ENCODE measurements at places on chromosomes 16 and 17.
A peak's percentile ranks its signal among the peaks of the same experiment; 100 is the strongest.

DNA sequence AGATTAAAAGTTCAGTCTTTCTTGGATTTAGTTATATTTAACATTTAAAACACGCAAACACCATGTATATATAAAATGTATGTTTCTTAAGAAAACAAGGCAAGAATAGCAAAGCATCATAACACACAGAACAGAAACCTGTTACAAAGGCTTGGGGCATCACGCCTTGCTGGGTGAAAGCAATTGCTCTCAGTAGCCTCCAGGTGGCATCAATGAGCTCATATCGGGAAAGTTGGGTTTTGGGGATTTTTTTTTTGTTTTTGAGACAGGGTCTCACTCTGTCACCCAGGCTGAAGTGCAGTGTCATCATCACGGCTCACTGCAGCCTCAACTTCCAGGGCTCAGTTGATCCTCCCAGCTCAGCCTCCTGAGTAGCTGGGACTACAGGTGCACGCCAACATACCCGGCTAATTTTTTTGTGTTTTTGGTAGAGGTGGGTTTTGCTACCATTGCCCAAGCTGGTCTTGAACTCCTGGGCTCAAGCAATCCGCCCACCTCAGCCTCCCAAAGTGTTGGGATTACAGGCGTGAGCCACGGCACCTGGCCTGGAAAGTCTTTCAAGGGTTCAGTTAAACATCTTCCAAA, 56.9 kb downstream of the CYB5D2 start:
- DNase-seq: peak; percentile 45

- DNase-seq: peak; percentile 98
These were observed 2.4 kb upstream of the FOXL1 start for GRCh38 chr16:86575754-86576557.

GRCh38 chr17:9958586-9959281, 53.7 kb upstream of the RCVRN start:
- no peak for DNase-seq

DNA sequence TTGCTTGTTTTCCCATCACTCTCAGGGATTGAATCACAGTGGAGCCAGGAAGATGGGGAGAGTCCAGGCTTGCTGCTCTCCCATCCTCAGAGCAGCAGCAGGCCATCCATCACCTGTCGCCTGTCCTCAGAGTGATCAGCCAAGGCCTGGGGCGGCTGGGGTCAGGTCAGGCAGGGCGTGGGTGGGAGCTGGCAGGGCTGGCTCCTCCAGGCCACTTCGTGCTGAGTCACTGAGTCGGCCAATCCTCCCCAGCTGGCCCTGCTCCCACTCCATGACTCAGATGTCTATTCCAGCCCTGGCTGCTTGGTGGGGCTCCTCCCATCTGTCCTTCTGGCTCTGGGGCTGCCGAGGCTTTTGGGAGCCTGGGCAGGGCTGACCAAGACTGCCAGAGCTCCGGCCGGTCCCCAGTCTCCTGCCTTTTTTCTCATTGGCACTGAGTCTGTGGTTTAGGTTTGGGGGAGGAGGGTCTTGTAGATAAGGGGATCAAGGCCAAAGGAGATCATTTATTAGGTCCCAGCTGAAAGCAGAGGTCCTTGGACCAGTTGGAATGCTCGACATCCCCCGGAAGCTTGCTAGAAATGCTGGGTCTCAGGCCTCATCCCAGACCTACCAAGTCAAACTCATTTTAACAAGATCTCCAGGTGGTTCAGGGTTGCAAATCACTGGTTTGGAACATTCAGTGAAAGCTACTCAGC, 72.7 kb downstream of the ABCC1 start:
- DNase-seq: peak; percentile 97

- no peak for DNase-seq
These were observed 416 bp downstream of the METTL26 start for GRCh38 chr16:635573-636205.

- no peak for DNase-seq
These were observed 7.8 kb upstream of the ADGRG1 start for GRCh38 chr16:57620335-57621231.

DNA sequence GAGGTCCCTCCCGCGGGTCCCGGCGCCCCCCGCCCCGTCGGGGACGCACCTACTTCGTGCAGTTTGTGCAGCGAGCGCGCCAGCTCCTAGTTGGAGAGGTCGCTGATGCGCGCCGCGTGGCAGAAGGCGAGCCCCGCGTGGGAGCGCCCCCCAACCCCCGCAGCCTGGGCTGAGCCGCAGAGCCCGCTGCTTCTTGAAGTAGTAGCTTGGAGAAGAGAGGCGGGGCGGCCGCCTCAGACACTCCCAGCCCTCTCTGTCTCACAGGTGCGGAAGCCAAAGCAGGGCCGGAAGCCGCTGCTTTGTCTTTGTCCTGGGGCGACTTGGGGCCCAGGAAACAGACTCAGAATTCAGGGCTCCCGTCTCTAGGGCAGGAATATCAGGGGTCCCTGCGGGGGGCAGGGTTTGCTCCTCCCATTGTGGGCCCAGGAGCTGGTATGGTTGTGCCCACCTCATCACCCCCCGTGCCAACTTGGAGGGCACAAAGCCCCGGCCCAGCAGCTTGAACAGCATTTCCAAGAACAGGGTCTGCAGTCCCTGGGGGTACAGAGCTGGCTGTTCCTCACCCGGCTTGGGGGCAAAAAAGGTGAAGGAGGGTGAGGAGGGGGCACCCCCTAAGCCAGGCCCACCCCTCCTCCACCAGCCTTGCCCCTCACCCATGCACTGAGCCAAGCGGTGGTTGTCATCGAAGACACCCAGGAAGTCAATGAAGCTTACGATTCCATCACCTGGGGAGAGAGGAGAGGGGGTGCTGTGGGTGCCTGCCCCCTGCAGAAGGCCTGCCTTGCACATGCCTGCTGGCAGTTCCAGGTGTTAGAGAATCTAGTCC, 13.5 kb downstream of the SPATA32 start:
- no peak for DNase-seq

DNA sequence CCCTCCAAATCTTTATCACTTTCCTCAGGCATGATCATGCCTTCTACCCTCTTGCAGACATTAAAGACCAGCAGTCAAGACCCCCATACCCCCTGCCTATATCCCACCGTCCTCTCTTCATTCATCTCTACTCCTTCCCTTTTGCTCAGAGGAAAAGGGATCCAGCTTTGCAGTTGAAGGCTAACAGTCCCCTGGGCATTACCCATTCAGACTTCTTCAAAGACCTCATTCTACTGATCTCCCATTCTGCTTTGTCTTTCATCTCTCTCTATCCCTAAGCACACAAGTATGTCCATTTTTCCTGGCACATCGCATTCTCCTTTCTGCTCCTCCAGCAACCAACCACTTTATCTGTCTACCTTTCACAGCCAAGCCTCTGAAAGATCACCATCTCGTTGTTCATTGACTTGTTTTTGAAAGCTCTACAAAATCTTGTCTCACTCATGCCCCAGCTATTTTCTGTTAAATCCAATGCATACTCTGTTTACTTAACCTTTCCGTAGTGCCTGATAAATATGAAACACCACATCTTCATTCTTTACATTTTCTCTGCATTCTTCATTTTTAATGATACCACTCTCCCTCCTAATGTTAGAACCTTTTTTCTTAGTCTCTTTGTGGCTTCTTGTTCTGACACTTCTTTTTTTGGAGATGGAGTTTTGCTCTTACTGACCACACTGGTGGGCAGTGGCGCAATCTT, 14.1 kb upstream of the LCMT1 start:
- peak; percentile 81 for DNase-seq

GRCh38 chr17:72702998-72703397, 389.5 kb downstream of the SLC39A11 start:
- peak; percentile 61 for DNase-seq
